ENCODE measurements at places on chromosomes 1 and 21.

DNA sequence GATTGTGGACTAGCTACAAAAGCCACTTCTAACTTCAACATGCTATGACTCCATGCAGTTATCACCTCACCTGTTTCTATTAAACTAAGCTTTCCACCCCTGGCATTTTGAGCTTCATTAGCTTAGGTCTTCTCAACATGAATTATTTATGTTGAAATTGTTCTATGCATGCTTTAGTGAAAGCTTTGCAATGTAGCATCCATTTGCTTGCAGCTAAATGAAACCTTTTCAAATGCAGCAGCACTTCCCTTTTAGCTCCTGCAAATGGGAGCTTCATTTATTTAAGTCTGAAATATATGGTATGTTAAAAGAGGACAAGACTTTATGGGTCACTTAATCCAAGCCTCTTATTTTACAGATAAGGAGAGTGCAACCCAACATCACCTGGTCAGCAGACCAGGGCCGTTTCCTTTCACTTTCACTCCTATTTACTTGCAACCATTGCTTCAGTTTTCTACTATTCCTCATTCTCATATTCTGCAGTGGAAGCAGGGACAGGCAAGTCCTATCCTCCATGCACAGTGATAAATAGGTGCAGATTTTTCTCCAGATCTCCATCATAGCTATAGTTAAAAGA, 56.4 kb upstream of the SAMSN1 start:
- DNase-seq: no peak

GRCh38 chr1:248704606-248705005, 2.0 kb upstream of the OR14I1 start:
- DNase-seq: no peak

- no peak for DNase-seq
Observed at GRCh38 chr1:172408958-172409357, 11.5 kb upstream of the C1orf105 start.

GRCh38 chr1:65146908-65147423, 1.0 kb upstream of the AK4 start:
- DNase-seq: no peak

DNA sequence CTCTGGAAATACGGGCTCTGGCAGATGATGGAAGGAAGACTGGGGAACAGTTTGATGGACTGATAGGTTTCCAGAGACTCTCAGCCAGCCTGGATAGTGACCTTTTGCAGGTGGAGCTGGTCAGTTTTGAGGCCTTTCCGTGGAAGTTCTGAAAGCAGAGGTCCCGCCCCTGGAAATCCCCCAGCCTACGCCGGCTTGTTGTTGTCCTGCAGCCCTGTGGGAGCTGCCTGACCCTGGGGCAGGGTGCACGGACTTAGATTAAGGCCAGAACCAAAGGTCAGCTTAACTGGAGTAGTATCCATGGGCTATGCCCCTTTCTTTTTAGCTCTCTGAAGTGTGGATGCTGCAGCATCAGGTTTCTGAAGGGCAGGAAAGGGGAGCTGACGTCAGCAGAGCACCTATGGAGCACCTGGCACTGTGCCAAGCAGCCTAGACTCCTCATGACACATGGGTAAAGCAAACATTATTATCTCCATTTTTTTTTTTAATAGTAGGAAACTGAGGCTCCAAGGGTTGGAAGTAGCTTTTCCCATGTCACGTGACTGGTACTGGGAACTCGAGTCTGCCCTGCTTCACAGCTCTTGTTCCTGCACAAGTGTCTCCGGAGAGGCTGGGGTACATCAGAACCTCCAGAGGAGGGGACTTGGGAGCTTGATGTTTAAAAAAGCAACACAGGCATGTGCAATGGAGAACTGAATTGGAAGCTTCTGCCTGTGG, 38.5 kb downstream of the IER5 start:
- no peak for DNase-seq

DNA sequence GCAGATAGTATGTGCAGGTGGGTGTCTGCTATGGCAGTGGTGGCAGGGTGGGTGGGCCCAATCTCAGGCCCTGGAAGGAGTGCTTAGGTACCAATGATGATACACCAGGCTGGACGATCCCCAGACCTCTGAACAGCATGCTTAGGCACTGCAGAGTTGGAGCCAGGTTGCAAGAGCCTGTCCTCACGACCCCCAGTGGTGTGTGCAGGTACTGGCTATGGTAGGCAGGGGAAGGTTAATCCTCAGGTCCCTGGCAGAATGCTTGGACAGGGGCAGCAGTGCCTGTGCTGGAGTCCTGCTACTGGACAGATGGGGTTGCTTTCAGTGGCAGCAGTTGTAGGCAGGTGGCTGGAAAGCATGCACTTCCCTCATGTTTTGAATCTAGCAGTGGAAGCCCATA, 100.5 kb upstream of the NEK7 start:
- no peak for DNase-seq

- no peak for DNase-seq
Observed at GRCh38 chr21:45358711-45359310, 46.2 kb upstream of the COL18A1 start.

- DNase-seq: no peak
Observed at GRCh38 chr1:200409203-200409760, 554 bp downstream of the ZNF281 start.

DNA sequence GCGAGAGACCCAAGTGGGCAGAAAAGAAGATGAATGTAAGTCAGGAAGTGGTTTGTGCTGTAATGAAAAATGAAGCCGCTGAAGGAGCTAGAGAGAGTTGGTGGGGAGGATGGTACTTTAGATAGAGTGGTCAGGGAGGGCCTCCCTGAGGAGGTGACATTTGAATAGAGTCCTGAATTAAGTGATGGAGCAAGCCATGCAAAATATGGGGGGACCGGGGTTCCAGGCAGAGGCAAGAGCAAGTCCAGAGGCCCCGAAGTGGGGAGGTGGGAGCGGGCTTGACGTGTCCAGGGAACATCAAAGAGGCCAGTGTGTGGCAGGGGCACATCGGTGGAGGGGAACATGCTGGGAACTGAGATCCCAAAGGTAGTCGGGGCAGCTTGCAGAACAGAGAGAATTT, 43.1 kb downstream of the OPRD1 start:
- no peak for DNase-seq

- DNase-seq: peak; percentile 30
Observed at GRCh38 chr1:47751996-47752451, 245.2 kb downstream of the TRABD2B start.

- DNase-seq: no peak
Observed at GRCh38 chr21:17003763-17004373, 509.0 kb upstream of the CXADR start.

GRCh38 chr1:157302724-157303123, 164.5 kb upstream of the ETV3 start:
- DNase-seq: no peak

GRCh38 chr21:17488620-17489019, 24.2 kb upstream of the CXADR start:
- DNase-seq: no peak

- no peak for DNase-seq
Observed at GRCh38 chr1:237166593-237167101, 124.7 kb downstream of the RYR2 start.

- no peak for DNase-seq
Observed at GRCh38 chr1:29779146-29779545, 542.8 kb downstream of the PTPRU start.

DNA sequence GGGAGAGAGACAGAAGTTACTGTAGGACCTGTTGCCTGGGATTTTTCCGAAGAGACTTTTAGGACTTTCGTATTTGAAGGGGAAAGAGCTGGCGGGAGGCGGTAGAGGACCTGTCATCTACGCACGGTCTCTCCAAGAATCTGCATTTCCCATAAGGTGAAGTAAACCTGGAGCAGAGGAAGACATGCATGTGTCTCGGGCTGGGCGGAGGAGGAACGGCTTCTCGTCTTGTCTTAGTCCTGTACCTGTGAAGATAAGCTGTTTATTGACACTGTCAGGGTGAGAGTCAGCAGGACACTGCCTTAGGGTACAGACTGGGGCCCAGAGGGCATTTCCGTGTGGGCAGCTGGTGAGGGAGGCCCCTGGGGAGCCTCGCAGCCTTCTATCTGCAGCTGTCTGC, 123.4 kb upstream of the COL6A1 start:
- DNase-seq: no peak

- DNase-seq: no peak
Observed at GRCh38 chr1:191671236-191671635, 487.0 kb upstream of the RGS18 start.

GRCh38 chr21:38027901-38028498, 111.7 kb upstream of the KCNJ6 start:
- DNase-seq: no peak

DNA sequence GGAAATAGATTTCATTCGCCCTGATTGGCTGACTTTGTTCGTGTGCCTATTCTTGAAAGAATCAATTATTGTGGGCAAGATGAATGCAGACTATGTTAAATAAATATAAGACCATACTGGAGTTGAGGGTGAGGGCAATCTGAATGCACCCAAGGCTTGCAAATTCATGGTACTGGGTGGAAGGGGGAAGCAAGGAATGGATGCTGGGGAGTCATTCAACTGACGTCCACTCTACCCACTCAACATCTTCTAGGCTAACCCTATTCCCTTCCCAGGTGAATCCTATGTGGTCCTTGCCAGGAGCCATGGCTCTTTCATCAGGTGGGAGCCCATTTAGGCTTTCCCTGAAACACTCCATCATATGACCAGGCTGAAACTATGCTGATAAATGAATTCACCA, 5.7 kb upstream of the CYP4B1 start:
- no peak for DNase-seq

DNA sequence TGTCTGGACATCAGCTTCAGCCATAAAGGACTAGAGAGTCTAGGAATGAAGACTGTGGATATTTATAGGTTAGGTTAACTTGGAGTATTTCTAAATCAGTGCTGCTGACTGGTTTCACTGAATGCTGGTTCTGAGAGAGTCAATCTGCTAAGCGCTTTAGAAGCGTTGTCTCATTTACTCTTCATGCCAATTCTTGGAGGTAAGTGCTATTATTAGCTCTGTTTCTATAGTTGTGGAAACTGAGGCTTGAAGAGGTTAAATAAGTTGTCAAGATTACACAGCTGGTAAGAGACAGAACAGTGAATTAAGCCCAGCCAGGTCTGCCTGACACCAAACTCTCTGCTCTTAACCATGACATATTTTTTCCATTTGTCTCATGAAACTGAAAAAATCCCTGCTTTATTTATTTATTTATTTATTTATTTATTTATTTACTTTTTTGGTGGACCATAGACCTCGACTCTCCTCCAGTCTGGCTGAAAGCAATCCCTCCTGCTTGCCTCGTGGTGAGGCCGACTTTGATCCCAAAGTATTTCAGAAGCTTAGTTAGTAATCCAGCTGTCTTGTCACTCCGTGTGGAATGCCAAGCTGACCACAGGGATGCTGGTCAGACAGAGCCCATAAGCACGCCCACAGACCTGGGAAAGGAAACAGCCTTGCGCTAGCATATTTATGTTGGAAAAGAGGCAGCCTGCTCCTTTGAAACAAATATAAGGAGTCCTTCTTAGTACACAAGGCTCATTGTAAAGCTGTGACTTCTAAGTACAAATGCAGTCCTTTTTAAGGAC, 16.9 kb downstream of the NTMT2 start:
- no peak for DNase-seq

- no peak for DNase-seq
Observed at GRCh38 chr1:196387766-196388165, 220.5 kb downstream of the KCNT2 start.

DNA sequence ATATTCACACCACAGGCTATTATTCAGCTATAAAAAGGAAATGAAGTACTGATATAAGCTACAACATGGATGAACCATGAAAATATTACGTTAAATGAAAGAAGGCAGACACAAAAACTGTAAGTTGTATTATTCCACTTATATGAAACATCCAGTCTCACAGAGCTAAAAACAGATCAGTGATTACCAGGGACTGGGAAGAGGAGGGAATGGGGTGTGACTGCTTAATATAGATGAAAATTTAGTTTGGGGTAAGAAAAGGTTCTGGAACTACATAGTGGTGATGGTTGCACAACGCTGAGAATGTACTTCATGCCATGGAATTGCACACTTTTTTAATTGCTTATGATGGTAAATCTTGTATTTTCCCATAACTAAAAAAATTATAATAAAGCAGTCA, 19.5 kb downstream of the GPBP1L1 start:
- DNase-seq: no peak

- DNase-seq: no peak
Observed at GRCh38 chr1:150186789-150187559, 37.3 kb downstream of the PLEKHO1 start.
